ENCODE measurements at places on chromosomes 5 and 9. TPM values are rescaled to one million over a fixed set of nuclear protein-coding genes. Genes with fewer than 3 reads are reported as not detected.
A peak's percentile ranks its signal among the peaks of the same experiment; 100 is the strongest.

DNA sequence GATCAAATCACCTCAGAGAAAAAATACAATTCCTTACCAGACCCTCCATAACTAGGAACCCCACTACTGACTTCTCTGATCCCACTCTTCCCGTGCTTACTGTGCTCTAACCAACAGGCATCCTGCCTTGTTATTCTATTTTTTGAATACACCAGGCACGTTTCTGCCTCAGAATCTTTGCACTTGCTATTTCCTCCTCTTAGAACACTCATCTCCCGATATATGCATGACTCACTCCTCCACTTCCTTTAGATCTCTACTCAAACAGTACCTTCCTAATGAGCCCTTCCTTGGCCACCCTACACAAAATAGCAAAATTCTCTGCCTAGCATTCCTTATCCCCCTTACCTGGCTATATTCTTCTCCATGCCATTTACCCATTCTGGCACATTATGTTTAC lies 43.9 kb downstream of the MAPKAP1 start:
- peaks cover 9% of the 10 kb centered on the region for H3K36me3 ChIP-seq
- H3K27me3 ChIP-seq = no peaks in the 10 kb centered on the region
- no peak overlapping the region for H3K27ac ChIP-seq
- DNase-seq = no peak
- H3K4me1 ChIP-seq = no peaks in the 10 kb centered on the region
- no peak overlapping the region for H3K4me3 ChIP-seq

- no peaks in the 10 kb centered on the region for H3K4me1 ChIP-seq
- no peak for DNase-seq
- no peak overlapping the region for H3K4me3 ChIP-seq
- H3K27ac ChIP-seq = no peak overlapping the region
- H3K27me3 ChIP-seq = no peaks in the 10 kb centered on the region
Observed at GRCh38 chr9:71112866-71113265, 8.6 kb downstream of the TRPM3 start.

DNA sequence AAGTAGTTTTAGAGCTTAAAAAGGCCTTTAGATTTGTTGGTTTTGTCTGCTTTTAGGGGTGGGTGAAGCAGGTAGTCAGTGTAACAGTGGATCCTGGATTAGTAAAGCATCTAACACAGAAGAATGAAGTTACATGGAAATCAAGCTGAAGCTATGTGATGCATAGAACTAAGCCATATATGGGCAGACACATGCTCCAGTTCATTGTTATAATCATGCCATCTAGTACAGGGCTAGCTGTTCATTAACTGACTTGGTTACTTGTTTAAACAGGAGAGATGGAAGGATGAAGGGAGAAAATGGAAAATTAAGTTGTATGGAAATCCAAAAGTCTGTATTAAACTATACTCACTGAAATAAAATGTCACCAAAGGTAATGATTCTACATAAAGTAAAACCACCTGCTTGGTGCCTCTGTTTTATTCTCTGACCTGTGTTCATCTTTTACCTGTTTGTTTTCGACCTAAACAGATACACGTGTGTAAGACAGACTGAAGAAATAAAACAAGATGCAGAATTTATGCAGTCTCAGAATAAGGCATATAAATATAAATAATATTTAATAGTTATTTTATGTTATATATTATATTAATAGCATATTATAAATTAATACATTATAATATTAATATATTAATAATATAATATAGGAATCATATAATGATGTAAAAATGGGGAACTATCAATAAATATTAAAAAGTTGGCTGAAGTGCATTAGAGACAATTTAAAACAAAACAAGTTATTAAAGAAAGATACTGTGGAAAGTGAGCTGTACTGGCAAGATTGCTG lies 33.9 kb downstream of the MRPS30 start:
- H3K4me3 ChIP-seq = no peak overlapping the region
- H3K36me3 ChIP-seq = no peaks in the 10 kb centered on the region
- DNase-seq = no peak
- no peaks in the 10 kb centered on the region for H3K4me1 ChIP-seq

GRCh38 chr5:171946000-171946781 lies 60.2 kb downstream of the FBXW11 start:
- H3K4me3 ChIP-seq = no peak overlapping the region
- no peak for DNase-seq
- no peaks in the 10 kb centered on the region for H3K27me3 ChIP-seq
- peaks cover 9% of the 10 kb centered on the region for H3K4me1 ChIP-seq
- H3K27ac ChIP-seq = no peak overlapping the region
- no peaks in the 10 kb centered on the region for H3K36me3 ChIP-seq

- no peaks in the 10 kb centered on the region for H3K36me3 ChIP-seq
- H3K27ac ChIP-seq = no peak overlapping the region
- H3K4me1 ChIP-seq = peaks cover 22% of the 10 kb centered on the region
- no peaks in the 10 kb centered on the region for H3K27me3 ChIP-seq
Observed at GRCh38 chr5:99004960-99005359, 76.2 kb upstream of the CHD1 start.

GRCh38 chr5:136001466-136001981 lies 27.3 kb upstream of the TGFBI start:
- H3K4me3 ChIP-seq = no peak overlapping the region
- no peaks in the 10 kb centered on the region for H3K36me3 ChIP-seq
- no peaks in the 10 kb centered on the region for H3K4me1 ChIP-seq
- DNase-seq = no peak

GRCh38 chr9:109010746-109011145 lies 2.6 kb downstream of the CTNNAL1 start:
- no peaks in the 10 kb centered on the region for H3K36me3 ChIP-seq
- DNase-seq = no peak
- H3K27ac ChIP-seq = no peak overlapping the region
- no peak overlapping the region for H3K4me3 ChIP-seq
- peaks cover 8% of the 10 kb centered on the region for H3K27me3 ChIP-seq
- peaks cover 16% of the 10 kb centered on the region for H3K4me1 ChIP-seq

GRCh38 chr5:66882606-66883227 lies 286.5 kb downstream of the MAST4 start:
- H3K27ac ChIP-seq = no peak overlapping the region
- no peaks in the 10 kb centered on the region for H3K36me3 ChIP-seq
- no peaks in the 10 kb centered on the region for H3K4me1 ChIP-seq
- no peak overlapping the region for H3K4me3 ChIP-seq
- H3K27me3 ChIP-seq = no peaks in the 10 kb centered on the region

DNA sequence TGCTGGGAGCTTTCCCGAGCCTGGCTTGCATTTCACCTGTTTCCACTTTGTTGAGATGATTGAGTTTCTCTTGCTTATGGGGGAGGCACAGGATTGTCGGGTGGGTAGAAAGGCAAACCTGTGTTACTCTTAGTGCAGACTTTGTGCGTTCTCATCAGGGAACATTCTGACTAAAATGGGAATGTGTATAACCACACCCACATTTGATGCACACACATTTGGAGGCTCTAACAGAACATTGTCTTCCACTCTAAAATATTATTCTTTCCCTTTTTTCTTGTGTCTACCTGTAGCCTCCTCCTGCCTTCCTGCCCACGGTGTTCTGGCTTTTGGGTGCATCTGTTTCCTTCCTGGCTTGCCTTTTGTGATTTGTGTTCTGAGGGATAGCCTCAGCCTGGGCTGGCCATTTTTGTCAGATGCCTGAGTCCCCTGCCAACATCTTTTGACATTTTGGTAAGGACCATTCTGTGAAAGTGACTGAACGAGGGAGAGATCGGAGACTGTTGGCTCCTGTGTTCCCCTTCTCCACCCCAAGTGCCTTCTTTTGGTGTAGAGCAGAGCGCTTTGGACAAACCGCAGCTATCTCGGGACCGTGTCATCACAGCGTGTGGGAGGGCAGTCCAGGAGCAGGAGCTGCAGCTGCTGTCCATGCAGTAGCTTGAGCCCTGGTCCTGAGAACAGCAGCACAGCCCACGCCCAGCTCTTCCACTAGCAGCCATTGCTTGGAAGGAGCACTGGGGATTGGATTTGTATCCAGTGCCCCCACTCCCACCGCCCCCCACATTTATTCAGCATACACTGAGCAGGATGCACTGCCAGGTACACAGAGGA lies 101.4 kb downstream of the ARHGAP26 start:
- no peaks in the 10 kb centered on the region for H3K36me3 ChIP-seq
- H3K27me3 ChIP-seq = no peaks in the 10 kb centered on the region
- H3K27ac ChIP-seq = no peak overlapping the region
- no peak for DNase-seq

DNA sequence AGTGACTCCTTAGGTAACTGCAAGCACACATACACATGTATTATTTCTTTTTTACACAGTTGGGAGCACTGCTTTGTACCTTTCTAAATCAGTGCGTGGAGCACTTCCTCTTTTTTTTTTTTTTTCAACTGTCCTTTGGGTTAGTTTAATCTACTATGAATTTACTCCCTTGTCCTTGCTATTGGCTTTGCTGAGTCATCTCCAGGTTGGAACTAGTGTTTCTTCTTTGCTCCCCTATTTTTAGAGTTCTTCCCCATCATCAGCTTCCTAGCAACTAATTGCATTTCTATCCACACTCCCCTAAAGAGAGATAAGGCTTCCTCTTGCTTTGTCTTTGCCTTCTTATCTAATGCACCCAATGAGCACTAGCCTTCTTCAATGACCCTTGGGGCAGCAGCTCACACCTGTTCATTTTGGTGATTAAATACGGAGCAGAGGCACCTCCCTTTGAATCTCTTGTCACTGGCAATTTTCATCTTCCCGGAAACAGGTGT lies 24.3 kb downstream of the S100Z start:
- H3K27ac ChIP-seq = no peak overlapping the region
- DNase-seq = peak; percentile 65
- H3K36me3 ChIP-seq = no peaks in the 10 kb centered on the region
- peaks cover 9% of the 10 kb centered on the region for H3K4me1 ChIP-seq
- H3K27me3 ChIP-seq = no peaks in the 10 kb centered on the region

DNA sequence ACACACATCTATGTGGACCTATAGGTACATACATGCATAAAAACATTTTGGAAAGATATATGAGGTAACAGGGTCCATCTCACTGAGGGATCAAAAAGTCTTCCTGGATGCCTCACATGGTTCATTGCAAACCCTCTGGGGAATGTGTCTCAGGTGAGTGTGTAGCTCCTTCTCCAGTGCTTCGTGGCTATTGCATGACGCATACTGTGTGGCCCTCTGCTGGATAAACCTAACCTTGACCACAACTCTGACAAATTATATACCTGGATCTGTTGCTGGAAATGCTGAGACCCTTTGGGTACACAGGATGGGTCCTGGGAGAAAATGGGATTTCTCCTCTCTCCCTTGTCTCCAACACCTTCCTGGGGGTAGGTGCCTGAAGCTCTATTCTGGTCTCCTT lies 91.9 kb downstream of the JAKMIP2 start:
- H3K4me3 ChIP-seq = no peak overlapping the region
- H3K4me1 ChIP-seq = no peaks in the 10 kb centered on the region
- no peaks in the 10 kb centered on the region for H3K27me3 ChIP-seq

GRCh38 chr9:77899679-77900354 lies 131.8 kb downstream of the GNAQ start:
- no peaks in the 10 kb centered on the region for H3K27me3 ChIP-seq
- no peak for DNase-seq
- H3K27ac ChIP-seq = no peak overlapping the region
- no peak overlapping the region for H3K4me3 ChIP-seq

- H3K27ac ChIP-seq = no peak overlapping the region
- no peak overlapping the region for H3K4me3 ChIP-seq
- no peaks in the 10 kb centered on the region for H3K36me3 ChIP-seq
- no peak for DNase-seq
- no peaks in the 10 kb centered on the region for H3K4me1 ChIP-seq
- H3K27me3 ChIP-seq = peaks cover 4% of the 10 kb centered on the region
Observed at GRCh38 chr5:120473332-120473731, 9.2 kb downstream of the PRR16 start.

The TYRP1 gene
- not detected for total RNA-seq

The ANKRD20A1 gene
- total RNA-seq = 1.3 TPM

The TAF9 gene
- total RNA-seq = 42.0 TPM

The SOHLH1 gene
- total RNA-seq = not detected

The CFAP157 gene
- not detected for total RNA-seq

The FCN1 gene
- total RNA-seq = 2.2 TPM

Data from B cell (primary cell).